ENCODE measurements at places on chromosomes 2 and 18. TPM values are rescaled to one million over a fixed set of nuclear protein-coding genes. Genes with fewer than 3 reads are reported as not detected.

GRCh38 chr2:180652794-180653193, 327.6 kb upstream of the UBE2E3 start:
- no peak for DNase-seq

DNA sequence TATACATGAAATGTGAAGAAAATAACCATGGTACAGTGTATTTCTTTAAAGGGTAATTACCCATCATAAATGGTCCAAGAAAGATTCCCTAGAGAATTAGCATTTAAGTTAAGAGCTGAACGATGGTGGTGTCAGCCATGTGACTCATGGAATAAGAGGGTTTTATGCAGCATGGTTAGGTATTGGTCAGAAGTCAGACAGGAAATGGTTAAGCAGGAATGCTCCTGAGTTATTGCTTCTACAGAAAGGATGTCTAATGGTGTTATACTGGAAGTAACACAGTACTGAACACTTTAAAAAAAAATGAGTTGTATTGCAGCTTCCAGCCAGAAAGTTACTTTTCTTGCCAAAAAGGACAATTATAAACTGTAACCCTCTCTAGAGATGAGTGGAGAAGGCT, 72.7 kb upstream of the UBE2E3 start:
- DNase-seq, result no peak

DNA sequence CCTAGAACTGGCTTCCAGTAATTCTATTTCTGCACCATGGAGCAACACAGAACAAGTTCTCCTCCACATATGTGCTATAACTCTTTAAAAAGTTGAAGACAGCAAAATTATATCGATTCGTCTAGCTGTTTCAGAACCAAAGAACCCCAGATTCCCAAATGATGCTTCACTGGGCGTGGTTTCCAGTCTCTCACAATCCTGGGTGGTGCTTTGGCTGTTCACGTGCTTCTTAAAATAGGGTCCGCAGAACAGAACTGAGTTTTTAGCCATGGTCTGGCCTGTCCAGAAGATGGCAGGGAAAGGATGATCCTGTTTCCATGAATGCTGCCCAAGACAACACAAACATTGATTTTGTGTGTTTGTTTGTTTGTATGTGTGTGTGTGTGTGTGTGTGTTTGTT, 37.6 kb upstream of the PARD3B start:
- no peak for DNase-seq

- DNase-seq, result no peak
These were observed 69.3 kb downstream of the FARP2 start for GRCh38 chr2:241425368-241425767.

- DNase-seq, result no peak
These were observed 476 bp downstream of the GLB1L start for GRCh38 chr2:219244789-219245147.

DNA sequence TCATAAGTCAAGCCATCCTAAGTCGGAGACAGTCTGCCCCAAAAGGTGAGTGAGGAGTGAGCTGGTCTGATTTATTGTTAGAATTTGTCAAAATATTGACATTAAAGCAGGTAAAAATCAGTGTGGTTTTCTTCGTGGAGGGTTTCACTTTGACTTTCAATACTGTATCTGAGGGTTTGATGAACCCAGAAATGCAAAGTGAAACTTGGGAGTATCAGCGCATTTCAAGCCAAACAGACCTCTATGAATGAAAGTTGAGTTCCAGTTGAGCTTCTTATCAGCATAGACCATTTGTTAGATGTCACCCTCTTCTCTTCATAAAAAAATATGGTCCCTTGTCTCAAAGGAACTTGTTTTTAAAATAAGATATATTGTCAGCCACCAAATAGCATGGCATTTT, 21.7 kb upstream of the CXCR4 start:
- DNase-seq, result no peak

DNA sequence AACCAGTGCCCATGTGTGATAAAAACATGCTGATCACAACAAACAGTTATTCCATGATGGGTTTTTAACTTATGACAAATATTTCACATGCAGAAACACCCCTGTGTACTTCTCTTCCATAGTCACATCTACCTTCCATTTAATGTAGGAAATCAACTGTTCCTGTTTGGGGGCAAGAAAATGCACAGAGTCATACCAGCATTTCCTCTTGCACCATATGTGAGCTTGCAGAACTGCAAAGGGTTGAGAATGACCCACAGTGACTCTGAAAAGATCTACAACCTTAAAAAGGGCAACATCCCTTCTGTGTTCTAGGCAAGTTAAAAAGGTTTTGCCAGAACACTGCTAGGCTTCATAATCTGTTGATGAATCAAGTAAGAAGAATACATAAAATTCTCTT, 9.9 kb downstream of the BMP10 start:
- no peak for DNase-seq

GRCh38 chr18:45374878-45375630, 240.2 kb upstream of the SLC14A2 start:
- DNase-seq, result no peak

DNA sequence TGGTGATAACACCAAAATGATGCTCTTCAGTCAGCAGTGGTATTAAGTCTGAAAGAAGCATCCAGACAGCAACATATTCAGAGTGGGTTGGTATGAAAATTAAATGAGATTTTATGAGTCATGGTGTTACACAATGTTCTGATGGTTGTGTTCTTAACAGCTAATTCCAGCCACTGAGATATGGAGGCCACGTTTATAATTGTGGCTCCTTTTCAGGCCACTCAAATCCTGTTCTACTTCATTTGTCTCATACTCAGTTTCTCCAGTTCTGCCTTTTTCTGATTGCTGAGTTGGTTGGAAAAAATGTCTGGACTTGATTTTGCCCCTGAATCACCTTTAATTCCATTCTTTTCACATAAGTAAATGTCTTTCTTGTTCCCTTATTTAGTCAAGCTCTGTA, 162.7 kb upstream of the COL3A1 start:
- DNase-seq, result no peak

DNA sequence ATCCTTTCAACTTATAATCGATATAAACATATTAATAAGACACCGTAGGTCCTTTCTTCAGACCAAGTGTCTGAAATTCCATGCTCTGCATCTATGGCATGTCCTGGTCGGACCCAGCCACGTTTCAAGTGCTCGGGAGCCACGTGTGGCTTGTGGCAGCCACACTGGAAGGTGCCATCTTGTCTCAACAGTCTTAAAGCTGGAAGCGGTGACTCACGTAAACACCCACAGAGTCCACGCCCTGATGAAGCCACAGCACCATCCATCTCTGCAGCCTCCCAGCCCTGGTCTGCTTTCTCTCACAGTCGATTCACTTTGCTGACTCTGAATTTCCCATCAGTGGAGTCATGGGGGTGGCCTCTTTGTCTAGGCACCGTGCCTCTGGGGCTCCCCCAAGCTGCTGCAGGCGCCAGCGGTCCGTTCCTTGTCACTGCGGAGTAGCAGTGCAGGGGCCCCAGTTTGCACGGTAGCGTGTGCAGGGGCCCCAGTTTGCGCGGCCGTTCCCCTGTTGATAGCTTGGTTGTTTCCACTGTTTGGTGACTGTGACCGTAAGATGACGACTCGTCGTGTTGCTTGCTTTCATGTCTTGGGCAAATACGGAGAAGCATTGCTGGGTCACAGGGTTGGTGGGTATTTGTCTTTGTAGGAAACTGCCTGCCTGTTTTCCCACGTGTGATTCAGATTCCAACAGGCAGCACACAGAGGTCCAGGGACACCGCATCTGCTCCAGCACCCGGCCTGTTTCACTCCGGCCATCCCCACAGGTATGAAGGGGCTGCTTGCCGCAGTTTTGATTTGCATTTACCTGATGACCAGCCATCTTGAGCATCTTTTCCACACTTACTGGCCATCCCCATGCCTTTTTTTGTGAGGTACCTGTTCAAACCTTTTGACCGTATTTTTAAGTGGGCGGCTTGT, 240.3 kb downstream of the HDAC4 start:
- DNase-seq, result peak; percentile 25

GRCh38 chr18:64707052-64707451, 558.2 kb upstream of the LINC00305 start:
- DNase-seq, result no peak

DNA sequence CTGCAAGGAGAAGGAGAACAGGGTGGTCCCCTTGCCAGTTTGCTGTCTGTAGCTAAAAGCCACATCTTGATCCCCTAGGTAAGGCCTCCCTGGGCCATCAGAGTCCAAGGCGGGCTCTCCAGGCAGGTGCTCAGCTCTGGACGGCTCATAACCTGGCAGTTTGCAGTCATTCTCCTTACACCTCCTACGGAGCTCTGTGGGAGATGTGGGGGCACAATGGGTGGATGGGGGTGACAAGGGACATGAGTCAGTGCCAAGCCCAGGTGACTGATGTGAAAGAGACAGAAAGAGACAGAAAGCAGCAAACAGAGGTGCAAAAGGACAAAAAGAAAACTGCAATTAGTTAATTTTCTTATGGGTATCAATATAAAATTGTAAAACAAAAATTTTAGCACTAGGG, 120.6 kb upstream of the ZBTB14 start:
- DNase-seq, result no peak

DNA sequence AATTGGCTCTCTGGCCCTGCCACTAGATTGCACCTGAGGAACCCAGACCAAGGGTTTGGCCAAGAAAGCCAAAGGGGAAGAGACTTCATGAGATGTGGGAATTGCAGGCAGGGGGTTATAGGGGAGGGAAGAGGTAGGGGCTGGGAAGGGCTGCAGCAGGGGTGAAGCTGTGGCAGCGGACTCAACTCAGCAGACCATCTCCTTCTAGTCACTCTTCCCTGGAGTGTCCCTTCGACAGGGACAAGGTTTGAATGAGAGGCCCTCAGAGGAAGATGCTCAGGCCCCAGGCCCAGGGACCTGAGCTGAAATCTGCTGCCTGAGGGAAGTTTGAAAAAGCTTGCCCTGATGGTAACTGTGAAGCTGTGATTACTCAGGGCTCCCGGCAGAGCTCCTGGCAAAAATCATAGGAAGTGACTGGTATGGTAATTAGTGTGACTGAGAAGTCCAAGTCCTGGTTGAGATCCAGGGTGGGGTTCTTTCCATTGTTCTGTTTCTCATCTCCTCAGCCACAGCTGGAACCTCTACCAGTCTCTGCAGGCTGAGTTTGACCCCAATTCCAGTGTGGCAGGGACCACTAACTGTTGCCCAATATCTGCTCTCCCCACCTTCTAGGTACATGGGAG, 300.9 kb downstream of the CYP26B1 start:
- DNase-seq, result no peak

DNA sequence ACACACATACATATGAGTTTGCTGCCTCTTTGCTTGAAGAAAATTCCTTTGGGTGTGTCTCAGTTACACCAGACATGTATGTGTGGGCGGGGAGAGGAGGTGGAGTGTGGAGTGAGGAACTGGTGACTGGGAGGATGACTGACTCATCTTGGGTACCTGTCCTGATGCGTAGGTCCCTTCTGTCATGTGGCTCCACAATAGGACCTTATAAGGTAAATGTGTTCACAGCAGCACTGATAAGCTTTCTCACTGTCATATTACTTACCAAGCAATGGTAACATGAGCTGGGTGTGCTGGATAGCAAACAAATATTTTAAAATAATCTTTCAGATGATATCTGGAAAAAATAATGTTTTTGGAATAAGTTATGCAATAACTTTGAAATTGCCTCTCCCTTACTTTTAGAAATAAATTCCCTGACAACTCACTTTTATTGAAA, 45.1 kb downstream of the SLC9A2 start:
- DNase-seq, result no peak

DNA sequence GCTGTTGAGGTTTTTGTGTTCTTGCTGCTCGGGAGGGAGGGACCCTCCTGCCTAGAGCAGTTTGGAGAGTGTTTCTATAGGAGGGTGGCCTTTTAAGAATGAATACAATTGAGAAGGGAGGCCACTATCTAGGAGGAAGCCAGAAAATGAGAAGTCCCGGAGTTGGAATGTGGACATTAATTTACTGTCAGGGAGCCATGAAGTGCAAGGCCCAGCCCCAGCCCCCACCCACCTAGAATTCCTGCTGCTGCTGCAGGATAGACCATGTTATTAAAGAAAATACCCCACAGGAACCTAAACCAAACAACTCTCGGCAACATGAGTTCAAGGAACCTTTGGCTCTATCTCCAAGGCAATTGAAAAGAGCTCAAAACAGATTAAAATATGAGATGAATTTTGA, 46.0 kb downstream of the ZBTB7C start:
- no peak for DNase-seq

DNA sequence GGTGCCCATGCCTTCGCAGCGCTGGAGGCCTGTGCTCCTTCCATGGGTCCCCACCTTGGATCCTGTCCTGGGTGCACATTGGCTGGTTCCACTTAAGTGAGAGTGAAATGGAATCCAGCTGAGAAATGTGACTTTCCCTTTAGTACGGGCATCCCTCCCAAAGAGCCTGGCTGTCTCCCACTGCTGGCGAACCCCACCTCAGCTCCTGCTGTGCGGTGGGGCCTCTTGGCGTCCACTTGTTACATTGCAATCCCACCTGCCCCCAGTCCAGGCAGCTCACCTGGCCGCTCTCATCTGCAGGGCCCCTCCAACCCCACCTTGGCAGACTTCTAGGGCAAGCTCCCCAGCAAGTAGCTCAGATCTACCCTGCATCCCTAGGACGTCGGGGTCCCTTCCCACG, 35.5 kb upstream of the GNAL start:
- DNase-seq, result no peak

DNA sequence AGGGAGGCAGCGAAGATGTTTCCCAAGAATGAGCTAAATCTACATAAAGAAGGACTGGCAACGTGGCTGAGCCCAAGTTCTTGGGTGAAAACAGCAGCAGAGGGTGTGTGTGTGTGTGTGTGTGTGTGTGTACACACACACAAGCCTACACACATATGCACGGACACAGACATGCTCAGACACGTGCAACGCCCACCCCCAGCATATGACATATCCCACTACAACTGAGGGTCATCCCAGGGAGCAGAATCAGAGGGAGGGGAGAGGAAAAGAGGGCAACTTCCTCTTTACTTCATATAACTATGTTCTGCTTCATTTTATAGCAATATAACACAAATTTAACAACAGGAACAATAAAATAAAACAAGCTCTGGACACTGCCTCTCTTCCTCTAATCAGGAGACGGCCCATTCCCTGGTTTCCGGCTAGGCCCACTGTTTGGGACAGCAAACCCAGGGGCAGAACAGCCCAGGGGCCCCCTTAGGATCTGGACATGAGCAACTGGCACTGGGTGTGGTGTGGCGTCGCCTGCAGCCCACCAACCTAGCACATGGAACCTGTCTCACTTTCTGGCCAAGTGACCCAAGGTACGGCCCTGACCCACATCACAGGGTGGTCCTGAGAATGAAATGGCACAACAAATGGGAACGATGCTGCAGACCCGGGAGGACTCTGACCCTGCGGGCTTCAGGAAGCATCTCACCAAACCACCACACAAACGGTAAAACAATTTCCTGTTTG, 25.0 kb downstream of the FAM178B start:
- no peak for DNase-seq

Gene UGT1A1
- not detected for polyA plus RNA-seq

Gene KIF1A
- not detected for polyA plus RNA-seq

Gene UPP2
- not detected for polyA plus RNA-seq

Gene MTIF2
- polyA plus RNA-seq, result 19.5 TPM

Gene LHCGR
- not detected for polyA plus RNA-seq

Gene ACVR2A
- polyA plus RNA-seq, result 3.2 TPM

Gene MSTN
- polyA plus RNA-seq, result not detected

Gene MALT1
- 41.4 TPM for polyA plus RNA-seq
